Mucosa of descending colon (tissue), 3 donors: ENCODE measurements at places on chromosomes 7 and 10. TPM values are rescaled to one million over a fixed set of nuclear protein-coding genes. Genes with fewer than 3 reads are reported as not detected.

AP3M1 gene
- total RNA-seq: 25.3 TPM

SSC4D gene
- 0.72 TPM for total RNA-seq

CYP26A1 gene
- not detected for total RNA-seq

- no peak for DNase-seq
These were observed 4.5 kb downstream of the PI4K2A start for GRCh38 chr10:97644936-97645335.

ZNF804B gene
- not detected for total RNA-seq

MLXIPL gene
- 13.3 TPM for total RNA-seq

DNA sequence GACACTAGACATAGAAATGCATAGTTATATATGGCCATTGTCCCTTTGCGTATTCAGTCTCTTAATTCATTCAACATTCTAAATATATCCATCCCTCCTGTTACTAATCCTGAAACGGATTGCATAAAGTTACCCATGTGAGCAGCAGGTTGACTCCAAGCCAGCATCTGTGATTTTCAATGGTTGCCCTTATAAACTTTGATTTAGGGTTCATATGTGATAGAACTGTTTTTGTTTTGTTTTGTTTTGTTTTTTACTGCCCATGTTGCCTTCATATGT, 13.4 kb upstream of the DENND2A start:
- no peak for DNase-seq

DNA sequence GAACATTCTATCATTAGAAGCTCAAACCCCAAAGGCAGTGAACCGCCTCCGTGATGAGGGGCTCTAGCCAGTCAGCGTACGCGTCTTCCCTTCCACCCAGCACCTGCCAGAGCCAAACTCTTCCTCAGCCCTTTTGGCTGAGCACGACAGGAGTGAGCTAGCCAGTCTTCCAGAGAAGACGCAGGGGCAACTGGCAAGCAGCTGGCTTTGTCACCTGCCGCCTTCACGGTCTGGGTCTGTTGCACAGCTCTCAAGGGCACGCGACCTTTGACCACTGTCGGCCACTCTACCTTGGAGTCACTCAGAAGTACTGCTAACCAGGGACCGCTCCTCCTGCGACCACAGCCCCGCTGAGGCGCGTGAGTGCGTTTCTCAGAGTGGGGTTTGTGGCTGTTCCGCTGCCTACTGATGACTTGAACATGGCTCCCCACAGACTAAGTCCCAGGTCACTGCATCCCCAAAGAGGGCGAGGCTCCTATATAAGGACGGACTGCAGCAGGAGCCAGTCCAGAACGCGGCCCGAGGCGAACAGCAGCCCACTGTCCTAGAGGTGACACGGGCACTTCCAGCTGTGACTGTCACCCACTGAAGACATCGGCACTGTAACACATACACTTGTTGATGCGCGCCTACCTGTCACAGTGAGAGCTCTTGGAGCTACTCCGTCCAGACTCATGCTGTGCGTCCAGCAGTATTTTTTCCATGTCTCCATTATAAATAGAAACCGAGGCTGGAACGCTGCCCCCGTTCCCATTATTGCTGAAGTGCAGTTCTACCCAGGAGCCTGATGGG, 8.4 kb downstream of the BNIP3 start:
- DNase-seq: no peak

RSU1 gene
- total RNA-seq: 94.8 TPM

ZNF727 gene
- 0.92 TPM for total RNA-seq

DNA sequence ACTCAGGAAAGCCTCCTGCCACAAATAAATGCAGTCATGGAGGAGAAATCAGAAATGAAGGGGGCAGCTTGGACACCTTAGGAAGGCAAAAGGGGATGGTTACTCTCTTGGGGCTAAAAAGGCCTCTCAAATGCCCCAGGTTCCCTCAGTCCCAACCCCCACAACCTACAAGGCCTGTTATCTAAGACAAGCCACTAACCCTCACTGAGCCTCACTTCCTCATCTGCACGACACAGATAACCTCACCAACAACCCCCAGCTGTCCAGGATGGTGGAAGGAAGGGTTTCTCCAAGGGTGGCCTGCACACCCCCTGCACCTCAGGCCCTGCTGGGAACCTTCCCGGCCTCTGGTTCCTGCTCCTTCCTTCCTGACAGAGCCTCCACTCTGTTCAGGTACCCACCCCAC, 29.2 kb downstream of the SORBS1 start:
- DNase-seq: no peak
